ENCODE measurements at places on chromosomes 5 and 9. TPM values are rescaled to one million over a fixed set of nuclear protein-coding genes. Genes with fewer than 3 reads are reported as not detected.

MEF2C gene
- 1.2 TPM for total RNA-seq

TPPP gene
- total RNA-seq = 1.4 TPM

VAV2 gene
- total RNA-seq = 24.3 TPM

ZDHHC12 gene
- 57.9 TPM for total RNA-seq

ARHGEF39 gene
- 16.8 TPM for total RNA-seq

CDO1 gene
- total RNA-seq = 21.2 TPM

CCT5 gene
- total RNA-seq = 604 TPM

ESM1 gene
- total RNA-seq = not detected

GFM2 gene
- total RNA-seq = 50.1 TPM

TYRP1 gene
- not detected for total RNA-seq

DNA sequence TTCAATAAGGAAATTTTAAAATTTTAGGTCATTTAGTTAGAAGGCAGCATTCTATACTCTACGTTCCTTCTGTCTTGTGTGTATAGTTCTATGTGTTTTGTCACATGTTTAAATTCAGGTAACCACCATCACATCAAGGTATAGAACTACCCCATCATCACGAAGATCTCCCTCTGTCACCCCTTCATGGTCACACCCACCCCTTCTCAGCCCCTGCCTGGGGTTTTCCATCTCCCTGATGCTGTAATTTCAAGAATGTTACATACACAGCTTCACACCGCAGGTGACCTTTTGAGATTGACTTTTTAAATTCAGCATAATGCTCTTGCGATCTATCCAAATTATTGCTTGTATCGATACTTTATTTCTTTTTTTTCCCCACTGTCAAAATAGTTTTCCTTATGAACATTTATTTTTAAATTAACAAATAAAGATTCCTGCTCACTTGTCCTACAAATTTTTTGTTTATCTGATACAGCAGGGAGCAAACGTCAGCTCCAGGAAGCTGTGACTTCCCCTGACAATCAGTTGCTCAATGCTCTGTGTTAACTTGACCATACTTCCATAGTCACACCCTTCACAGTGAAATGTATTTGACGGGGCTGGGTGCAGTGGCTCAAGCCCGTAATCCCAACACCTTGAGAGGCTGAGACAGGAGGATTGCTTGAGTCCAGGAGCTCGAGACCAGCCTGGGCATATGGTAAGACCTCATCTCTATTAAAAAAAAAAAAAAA lies 10.2 kb downstream of the BTNL8 start:
- DNase-seq = peak; percentile 22

GRCh38 chr9:99824378-99825171 lies 2.9 kb downstream of the NR4A3 start:
- peak; percentile 90 for DNase-seq

- no peak for DNase-seq
Measured at GRCh38 chr9:88498880-88499279, 36.1 kb upstream of the NXNL2 start.

GRCh38 chr5:157903117-157903450 lies 44.1 kb upstream of the CLINT1 start:
- DNase-seq = no peak

GRCh38 chr9:137878146-137878941 lies 762 bp downstream of the CACNA1B start:
- peak; percentile 90 for DNase-seq

DNA sequence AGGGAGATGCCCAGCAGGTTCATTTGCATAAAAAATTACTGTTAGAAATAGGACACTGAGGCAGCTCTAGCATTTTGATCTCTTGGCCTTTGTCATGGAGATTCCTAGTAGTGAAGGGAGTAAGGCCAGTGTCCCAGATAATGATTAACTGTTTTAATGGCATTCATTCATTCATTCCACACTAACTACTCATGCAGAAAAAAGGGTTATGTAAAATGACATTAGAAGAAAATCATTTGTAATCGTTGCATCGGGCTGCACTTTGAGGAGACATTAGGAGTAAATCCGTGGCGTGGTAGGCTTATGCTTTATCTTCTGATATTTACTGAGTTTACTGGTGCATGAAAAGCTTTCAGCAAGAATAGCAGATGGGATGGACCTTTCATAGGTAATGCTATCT lies 82.6 kb upstream of the GRHPR start:
- peak; percentile 28 for DNase-seq

- no peak for DNase-seq
Measured at GRCh38 chr5:170186156-170186555, 46.6 kb upstream of the C5orf58 start.

DNA sequence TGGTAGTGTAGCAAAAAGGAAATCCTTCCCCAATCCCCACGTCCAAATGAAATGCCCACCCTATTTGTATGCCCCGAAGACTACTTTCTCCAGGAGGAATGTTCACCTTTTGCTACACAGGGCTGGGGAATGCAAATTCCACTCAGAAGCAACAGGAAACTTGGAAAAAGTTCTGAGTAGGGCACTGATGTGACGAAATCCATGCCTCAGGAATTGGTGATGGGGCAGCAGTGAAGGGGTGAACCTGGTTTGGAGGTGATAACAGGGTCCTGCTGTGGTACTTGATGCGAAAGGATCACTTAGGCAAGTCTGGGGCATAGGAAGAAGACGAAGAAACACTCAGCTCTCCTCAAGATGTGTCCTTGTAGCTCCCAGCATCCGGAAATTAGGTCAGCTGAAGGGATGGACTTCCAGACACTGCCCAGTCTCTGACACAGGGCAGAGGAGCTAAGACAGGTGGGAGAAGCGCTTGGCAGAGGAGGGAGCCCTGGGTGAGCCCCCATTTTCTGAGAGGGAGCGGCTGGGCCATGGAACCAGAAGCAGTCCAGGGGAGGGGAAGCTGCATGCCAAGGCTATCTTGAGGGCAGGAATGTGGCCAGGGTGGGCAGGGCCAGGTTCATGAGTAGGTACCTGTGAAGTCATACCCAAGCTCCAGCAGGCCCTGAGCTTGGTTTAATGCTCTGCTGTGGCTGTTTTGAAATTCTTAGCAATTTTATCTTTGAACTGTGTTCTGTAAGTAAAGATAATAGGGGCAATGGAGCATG lies 22.2 kb upstream of the MVB12B start:
- DNase-seq = no peak

GRCh38 chr5:79157305-79157704 lies 45.7 kb downstream of the BHMT start:
- no peak for DNase-seq

DNA sequence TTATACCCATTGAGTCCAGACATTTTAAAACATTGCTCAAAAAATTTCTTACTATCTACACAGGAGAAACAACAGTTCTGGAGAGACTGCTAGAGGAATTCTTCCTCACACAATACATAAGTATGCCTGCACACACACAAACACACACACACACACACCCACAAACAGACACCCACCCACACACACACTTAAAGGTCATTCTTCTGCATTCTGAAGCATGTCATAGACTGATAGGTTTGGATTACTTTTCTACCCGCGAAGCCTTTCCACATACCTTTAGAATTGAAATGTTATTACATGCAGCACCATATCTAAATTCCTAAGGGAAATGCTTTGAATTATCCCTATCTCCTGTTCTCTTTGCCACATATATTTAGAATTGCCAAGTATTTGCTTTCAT lies 80.2 kb downstream of the FAM174A start:
- no peak for DNase-seq

DNA sequence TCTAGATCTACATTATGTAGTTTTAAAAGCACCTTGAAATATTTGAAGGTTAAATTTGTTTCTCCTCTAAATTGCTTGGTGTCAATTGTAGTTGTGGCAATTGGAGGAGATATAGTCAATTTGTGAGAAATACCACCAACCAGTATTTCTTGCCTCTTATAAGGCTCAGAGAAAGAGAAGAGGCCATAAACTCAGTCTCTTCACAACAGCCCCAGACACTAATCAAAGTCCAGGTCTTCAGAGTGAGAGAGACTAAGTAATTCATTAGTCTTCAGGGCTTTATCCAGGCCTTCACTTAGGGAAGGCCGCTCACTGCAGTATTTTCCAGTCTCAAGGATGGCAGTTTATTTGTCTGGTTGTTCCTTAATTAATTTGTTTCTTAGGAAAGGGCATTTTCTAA lies 168.0 kb upstream of the RGMB start:
- DNase-seq = no peak

DNA sequence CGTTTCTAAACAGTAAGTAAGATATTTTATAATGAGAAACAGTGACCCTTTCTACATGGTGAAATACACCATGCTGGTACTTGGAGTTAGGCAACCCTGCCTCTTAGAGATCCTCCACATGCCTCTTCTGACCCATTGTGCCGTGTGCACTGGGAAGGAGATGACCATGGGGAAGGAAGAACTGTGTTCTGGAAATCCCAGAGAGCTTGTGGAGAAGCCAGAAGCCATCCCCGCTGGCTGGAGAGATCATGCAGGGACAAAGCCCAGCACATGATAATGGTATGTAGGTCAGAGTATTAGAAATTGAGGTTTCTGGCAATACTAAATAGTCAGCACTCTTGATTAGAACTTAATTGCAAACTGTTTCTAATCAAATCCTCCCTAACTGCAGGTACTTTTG lies 307.3 kb downstream of the FBXL7 start:
- no peak for DNase-seq

DNA sequence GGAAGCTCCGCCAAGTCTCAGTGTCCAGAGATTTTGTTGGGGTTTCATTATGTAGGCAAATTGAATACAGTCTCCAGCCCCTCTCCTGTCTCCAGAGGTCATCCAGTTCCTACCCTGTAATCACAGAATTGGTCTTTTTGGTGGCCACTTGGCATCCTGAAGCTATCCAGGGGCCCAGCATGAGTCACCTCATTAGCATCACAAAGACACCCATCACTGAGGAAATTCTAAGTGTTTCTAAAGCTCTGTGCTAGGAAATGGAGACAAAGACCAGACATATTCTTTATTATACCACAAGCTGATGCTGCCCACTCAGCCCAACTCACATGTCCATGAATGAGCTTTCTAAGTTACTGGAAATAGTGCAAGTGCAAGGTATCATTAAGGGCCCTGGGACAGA lies 229.9 kb downstream of the DOCK8 start:
- DNase-seq = peak; percentile 60

DNA sequence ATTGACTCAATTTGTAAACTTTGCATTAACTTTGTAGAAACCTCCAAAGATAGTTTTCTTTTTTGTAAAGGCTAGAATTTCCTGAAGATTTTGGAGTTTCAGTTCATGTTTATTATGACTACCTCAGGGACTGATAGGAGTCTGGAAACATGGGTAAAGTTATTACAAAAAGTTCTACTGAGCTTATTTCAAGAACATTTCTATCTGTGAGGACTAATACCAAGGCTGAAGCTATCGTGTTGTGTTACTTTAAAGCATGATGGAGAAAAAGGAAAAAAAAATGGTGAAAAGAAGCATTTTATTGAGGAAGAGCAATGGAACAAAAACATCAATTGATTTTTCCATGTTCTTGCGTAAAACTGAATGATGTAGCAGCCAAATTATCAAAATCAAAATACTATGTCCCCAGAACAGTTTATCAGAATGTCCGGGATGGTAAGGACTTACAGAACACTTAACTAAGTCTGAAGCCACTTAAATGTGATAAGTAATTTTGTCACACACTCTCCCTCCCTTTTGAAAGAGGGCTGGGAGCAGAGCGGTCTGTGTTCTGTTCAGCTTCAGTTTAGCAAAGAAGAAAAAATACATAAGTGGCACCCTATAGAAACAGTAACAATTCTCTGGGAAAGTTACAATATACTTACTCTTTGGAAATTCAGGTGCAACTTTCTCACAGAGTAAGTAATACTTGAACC lies 25.1 kb upstream of the VCAN start:
- no peak for DNase-seq

DNA sequence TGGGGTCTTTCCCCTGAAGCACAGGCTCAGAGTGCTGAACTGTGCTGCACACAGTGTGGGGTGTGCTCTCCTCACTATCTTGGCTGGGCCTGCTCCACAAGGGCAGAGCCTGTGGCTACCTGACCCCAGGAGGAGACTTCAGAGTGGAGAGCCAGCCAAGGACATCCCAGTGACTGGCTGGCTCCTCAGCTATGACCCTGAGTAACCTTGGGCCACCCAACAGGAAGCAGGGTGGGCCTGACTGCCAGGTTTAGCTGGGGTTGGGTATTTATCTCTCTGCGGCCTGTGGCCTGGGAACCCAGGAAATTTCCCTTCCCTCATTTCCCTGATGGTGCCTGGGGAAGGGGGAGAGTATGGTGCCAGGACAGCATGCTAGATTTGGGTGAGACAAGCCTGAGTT lies 2.1 kb upstream of the EEIG1 start:
- no peak for DNase-seq

DNA sequence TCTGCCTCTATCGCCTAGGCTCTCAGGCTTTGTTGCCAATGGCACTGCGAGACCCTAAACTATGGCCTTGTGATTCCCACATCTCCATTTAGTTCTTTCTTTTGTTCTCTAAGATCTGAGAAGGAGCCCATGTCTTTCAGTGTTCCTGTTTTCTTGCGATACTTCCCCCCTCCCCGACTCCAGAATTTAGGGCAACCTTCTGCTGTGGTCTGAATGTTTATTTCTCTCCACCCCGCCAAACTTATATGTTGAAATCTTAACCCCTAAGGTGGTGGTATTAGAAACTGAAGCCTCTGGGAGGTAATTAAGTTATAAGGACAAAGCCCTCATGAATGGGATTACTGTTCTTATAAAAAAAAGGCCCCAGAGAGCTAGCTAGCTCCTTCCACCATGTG lies 6.4 kb downstream of the TMC1 start:
- no peak for DNase-seq

- DNase-seq = no peak
Measured at GRCh38 chr5:136810261-136810801, 445.0 kb upstream of the TRPC7 start.

DNA sequence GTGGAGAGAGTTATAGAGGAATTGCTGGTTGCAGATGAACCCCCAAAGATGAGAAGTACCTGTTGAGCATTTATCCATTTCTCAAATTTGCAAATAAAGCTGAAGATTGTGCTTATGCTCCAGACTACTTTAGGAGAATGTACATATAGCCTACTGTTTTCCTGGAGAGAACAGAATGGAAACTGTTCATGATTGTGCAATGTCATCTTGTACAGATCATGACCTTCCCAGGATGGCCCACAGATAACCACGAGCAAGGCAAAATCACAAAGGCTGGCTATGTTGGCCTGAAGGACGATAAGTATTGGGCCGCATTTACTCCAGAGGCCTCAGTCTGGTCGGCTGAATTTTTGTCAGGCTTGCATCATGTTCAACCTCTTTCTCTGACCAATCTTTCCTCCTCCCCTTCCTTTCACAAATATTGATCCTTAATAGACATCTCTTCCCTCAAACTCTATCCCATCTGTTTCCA lies 28.5 kb upstream of the RICTOR start:
- no peak for DNase-seq

DNA sequence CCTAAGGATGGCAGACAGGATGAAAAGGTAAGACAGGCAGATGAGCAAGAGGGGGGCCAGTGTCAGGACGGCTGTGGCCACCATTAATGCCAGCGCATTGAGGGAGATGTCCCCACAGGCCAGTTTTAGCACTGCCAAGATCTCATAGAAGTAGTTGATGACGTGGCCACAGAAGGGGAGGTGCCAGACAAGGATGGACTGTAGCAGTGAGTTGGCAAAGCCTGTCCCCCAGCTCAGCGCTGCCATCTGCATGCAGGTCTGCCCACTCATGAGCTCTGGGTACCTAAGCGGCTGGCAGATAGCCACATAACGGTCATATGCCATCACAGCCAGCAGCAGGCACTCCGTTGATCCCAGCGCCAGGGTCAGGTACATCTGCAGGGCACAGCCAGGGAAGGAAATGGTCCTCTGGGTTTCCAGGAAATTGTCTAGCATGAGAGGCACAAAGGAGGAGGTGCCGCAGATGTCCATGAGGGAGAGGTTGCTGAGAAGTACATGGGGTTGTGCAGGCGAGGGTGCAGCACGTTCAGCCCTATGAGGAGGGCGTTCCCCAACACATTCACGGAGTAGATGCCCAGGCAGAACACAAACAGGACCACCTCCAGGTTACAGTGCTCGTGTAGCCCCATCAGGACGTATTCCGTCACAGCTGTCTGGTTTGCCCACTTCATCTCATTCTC lies 10.8 kb downstream of the OR13J1 start:
- no peak for DNase-seq

All from GM23338 (cell line).